ENCODE measurements at places on chromosomes 1 and 21.

DNA sequence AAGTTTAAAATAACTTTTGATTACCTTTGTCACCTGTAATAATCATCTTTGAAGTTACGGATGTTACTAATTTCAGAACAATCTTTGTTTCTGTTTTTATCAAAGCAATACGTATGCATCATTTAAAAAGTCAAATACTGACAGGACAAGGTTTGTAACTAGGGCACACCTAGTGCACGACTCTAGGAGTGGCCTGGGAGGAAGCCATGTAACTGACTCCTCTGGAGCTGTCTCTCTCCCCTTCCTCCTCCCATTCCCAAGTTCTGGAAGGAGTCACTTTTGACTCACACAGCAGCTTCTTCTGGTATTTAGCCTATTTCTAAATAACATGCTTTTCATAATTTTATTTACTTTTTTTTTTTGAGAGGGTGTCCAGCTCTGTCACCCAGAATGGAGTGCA is 11.8 kb upstream of the RAP1GAP start:
- DNase-seq: no peak

DNA sequence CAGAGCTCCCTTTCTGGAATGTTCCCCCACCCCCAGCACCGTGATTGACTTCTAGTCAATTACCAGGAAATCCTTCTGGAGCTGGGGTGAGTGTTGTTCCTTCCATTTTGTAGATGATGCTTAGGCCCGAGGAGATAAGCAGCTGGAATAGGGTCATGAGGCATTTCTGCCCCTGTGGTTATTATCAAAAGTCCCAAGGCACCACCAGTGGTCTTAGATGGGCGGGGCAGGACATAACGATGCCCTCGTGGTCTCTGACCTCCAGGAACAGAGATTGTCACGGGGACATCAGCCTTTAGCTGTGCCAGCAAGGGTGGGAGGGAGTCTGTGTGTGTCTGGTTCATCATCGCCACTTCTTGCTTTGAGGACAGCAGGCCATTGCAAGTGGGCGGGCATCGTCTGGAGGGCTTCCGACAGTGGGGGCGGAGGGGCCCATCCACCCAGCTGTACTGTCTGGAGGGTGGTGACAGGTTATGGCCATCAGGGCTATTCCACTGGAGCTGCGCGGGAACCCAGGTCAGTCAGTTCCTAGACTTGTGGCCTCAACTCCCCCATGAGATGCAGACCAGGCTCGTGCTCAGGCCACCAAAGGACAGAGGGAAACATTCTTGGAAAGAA is 22.6 kb downstream of the TNFRSF8 start:
- no peak for DNase-seq

GRCh38 chr1:206662396-206663092 is 22.2 kb upstream of the MAPKAPK2 start:
- no peak for DNase-seq

- DNase-seq: no peak
Observed at GRCh38 chr21:31041295-31042079, 3.2 kb upstream of the KRTAP19-8 start.

GRCh38 chr1:99546432-99547416 is 99.2 kb upstream of the PALMD start:
- no peak for DNase-seq

- no peak for DNase-seq
Observed at GRCh38 chr1:29969576-29969975, 733.3 kb downstream of the PTPRU start.

DNA sequence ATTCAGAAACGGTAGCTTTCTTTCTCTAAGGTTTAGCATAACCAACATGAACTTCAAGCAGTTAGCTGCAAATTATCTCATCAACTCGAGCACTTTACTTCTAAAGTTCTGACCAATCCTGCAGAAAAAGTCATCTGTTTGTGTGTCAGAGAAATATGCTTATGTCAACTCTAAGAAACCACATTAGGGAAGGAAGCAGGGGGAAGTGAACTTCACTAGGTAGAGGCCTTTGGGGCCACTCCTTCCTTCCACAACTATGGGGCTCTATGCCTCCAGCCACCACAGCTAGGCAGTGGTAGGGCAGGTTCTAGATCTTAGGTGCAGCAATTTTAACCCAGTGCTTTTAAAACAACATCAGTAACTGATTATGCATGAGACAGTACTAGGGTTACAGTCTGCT is 375.9 kb downstream of the DSCAM start:
- DNase-seq: peak; percentile 9

GRCh38 chr1:156836041-156836654 is 19.5 kb upstream of the SH2D2A start:
- DNase-seq: no peak

DNA sequence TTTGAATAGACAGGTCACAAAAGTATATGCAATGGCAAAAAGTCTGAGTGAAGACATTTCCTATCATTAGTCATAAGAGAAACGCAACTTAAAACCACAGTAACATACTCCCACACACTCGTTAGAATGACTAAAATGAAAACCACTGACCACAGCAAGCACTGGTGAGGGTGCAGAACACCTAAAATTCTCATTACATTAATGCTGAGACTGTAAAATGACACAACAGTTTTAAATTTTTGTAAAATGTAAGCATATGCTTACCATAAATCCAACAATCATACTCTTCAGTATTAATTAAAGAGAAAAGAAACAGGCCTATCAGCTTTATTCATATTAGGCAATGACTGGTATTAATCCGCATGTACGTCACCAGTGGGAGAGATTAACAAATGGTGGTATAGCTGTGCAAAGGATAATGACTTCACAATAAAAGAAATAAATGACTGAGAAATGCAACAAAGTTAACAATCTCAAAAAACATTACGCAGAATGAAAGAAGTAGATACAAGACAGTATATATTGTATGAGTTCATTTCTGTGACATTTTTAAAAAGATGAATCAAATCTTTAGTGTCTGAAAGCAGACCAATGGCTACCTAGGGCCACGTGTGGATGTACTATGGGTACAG is 253.5 kb downstream of the AKT3 start:
- DNase-seq: no peak

- DNase-seq: no peak
Observed at GRCh38 chr1:68819190-68819829, 322.4 kb upstream of the DEPDC1 start.

DNA sequence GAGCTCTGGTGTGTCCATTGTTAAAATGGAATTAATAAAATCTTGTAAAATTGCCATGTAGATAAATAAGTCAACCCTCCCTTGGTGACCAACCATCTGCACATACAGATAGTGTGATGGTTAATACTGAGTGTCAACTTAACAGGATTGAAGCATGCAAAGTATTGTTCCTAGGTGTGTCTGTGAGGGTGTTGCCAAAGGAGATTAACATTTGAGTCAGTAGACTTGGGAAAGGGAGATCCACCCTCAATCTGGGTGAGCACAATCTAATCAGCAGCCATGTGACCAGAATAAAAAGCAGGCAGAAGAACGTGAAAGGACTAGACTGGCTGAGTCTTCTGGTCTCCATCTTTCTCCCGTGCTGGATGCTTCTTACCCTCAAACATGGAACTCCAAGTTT is 174.8 kb downstream of the LTN1 start:
- DNase-seq: no peak

DNA sequence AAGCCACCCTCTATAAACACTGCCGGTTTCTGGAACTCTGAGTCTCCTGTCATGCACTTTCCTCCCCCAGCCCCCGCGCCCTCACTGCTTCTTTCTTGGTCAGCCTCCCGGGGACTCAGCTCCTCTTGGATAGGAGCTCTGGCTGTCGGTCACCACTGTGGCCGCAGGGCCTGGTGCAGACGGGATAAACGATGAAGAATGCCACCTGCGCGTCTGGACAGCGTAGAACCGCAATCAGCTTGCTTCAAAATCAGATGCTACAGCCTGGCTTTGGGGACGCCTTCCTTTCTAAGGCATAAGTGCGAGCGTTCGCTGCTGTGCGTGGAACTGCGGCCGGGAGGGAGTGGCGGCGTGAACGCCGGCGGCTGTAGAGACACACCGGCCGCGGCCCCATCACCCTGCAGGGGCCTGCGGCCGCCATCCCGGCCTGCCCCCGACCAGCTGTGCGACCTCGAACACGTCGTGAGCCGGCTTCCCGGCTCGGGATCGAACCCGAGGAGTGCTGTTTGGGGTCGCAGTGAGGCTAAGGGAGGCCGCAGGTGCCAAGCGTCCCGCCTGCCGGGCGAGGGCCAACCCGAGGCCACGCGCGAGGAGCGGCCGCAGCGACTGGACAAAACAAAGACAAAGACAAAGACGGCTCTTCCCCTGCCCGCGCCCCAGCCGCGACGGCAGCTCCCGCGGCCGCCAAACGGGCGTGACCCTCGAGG is 688 bp downstream of the PTTG1IP start:
- DNase-seq: peak; percentile 31

DNA sequence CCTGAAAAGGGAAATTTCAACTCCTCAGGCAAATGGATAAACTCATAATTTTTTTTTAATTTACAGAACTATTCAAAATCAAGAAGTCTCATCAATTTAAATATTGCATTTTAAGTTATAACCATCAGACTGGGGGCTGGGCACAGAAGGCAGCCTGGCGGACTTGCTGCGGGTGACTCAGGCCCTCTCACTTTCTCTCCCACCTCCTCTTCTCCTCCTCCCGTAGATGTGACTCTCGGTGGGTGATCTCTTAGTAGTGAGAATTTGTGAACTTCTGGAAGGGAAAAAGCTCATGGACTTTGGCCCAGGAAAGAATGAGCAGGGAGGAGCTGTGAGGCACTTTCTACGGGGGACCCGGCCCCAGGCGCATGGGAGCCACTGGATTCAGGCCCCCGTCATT is 32.9 kb downstream of the CLIC6 start:
- DNase-seq: no peak

DNA sequence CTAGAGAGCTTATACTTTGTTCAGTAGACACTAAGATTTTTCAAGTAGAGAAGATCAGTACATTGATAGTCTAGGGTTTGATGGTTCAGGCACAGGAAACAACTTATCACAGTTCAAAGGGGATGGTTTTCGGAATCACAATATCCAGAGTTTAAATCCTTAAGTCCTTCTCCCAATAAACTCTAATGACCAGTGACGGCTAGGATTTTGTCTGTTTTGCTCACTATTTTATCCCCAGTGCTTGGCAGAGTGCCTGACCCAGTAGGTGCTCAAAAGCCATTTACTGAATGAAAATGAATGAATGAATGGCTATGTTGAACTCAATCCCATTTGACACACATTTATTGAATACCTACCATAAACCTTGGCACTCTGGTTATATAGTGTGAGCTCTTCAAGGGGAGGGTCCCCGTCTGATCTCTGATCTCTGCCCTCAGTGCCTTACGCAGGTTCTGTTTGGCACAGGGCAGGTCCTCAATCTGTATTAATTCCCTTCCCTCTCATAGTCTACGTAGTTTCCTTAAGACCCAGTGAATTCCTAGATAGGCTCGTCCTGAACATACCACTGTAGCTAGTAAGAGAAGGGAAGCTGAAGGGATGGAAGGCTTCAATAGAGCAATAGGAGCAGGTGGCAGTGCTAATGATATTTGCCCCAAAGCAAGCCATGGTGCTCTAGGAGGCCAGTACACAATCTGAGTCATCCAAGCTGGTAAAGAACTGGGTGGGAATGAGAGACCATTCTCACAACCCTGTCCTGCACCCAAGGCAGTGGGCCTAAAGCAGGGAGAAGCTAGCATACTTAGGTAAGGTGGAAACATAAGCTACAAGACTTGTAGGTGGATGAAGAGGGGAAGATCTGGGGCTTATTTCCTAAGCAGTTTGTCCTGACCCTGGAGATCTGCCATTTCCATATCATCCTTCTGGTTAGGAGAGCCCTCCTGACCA is 53.4 kb downstream of the DMAP1 start:
- no peak for DNase-seq

DNA sequence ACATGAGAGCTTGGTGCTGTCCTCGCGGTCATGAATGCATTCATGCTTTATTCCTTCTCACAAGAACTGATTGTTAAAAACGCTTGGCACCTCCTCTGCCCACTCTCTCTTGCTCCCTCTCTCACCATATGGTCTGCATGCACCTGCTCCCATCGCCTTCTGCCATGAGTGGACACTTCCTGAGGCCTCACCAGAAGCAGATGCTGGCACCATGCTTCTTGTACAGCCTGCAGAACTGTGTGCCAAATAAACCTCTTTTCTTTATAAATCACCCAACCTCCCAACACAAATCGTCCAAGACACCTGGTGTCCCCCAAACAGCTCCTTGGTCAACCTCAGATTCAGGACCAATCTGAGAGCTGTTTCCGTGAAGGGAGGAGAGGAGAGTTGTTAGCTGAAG is 43.3 kb upstream of the PCBP3 start:
- DNase-seq: no peak

- DNase-seq: no peak
Observed at GRCh38 chr1:117014209-117014608, 12.6 kb downstream of the CD101 start.

DNA sequence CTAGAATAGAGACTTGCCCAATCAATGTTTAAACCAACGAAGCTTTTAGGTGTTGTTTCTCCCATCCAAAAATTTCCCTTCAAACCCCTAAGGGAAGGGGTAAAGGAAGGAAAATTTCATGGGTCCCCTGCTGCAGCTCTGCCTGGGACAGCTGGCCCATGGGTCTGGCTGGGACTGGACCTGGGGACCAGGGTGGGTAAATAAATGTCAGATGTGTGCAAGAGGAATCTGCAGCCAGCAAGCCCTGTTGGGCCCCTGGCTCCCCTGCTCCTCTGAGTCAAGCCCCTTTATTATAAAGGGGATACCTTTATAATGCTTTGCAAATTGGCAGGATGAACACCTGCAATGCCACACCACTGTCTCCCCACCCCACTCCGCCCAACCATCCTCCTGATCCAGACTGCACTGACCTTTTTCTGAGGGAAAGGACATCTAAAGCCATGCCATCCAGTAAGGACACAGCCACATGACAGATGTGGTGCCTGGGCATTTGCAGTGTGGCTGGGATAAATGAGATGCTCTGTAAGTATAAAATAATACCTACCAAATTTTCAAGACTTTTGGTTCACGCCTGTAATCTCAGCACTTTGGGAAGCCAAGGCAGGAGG is 1.9 kb upstream of the TMEM125 start:
- DNase-seq: no peak

DNA sequence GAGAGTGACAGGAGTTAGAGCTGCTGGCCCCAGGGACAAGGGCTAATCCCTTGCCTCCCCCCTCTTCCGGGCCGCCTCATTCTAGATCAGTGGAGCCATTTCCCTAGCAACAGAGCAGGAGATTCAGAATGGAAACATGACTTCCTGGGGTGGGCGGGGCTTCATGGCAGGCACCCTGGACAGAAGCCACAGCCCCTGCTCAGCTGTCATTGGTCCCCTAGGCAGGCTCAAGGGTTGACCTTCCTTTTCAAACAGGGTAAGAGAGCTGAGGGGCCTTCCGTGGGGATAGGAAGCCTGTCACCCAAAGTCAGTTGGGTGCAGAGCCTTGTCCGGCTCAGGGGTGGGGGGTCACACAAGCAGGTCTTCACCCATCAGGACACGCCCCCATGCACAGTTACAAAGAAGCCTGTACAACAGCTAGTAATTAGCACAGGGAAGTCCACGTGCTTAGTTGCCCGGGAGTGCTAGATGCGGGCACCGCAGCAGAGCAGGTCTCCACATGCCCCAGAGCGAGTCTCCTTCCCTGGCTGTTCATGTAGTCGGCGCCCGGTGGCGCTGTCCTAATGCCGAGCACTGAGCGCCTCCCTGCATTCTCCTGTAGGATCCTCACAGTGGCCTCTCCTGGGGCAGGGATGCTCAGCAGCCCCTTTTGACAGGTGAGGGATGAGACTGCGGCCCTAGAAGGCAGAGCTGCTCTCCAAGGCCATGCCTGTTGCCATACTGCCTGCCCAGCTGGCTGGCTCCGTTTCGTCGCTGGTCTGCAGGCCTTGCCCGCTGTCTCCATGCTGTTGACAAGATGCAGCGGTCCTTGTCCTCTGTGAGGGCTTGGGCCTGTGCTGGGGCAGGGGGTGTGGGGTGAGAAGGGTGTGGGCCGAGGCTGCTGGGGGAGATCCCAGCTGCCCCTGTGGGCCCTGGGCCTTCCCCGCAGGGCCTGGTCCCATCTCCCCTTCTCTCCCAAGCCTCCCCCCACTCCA is 5.1 kb downstream of the TMEM201 start:
- peak; percentile 94 for DNase-seq
